ENCODE measurements at places on chromosomes 11 and 22.

- DNase-seq, result no peak
These were observed 14.7 kb downstream of the EPS8L2 start for GRCh38 chr11:720642-721246.

GRCh38 chr22:47380692-47381091 lies 618.2 kb downstream of the TBC1D22A start:
- no peak for DNase-seq

DNA sequence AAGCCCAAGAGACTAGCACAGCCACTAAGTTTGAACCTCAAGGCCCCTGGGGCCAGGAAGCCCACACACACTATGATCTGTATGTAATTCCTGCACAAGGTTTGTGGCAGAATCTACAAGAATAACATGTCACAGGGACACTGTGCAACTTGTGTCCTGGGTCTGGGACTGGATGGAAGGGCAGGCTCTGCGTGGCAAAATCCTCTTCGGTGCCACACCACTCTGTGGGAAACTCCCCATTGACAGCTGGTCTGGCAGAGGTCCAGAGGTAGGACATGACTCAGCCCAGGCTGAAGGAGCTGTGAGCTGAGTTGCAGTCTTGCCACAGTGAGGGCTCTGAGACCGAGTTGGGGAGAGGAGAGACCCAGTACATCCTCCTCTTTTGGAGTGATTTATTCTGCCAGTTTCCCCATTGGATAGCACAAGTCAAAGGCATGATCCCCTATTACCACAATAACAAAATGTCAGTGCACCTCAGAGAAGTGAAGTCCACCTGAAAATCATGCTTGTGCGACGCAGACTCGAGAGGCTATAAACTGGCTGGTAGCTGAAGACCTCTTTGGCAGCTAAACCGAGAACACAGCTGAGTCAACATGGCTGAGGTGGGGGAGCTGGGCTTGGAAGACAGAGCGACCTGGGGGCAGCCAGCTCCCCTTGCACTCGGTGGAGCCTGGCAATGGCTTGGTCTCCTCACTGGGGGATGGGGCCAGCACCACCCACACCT lies 23.3 kb upstream of the SERPIND1 start:
- DNase-seq, result peak; percentile 77

- no peak for DNase-seq
These were observed 27.1 kb downstream of the ADAMTS15 start for GRCh38 chr11:130475426-130476053.

GRCh38 chr11:351411-351810 lies 17.9 kb upstream of the B4GALNT4 start:
- DNase-seq, result no peak

DNA sequence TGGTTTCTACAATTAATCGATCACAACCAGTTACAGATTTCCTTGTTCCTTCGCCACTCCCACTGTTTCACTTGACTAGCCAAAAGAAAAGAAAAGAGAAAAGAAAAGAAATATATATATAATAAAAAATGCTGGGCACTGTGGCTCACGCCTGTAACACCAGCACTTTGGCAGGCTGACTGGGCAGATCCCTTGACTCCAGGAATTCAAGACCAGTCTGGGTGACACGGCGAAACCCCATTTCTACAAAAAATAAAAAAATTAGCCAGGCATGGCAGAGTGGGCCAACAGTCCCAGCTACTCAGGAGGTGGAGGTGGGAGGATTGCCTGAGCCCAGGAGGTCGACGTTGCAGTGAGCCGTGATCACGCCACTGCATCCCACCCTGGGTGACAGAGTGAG lies 83.8 kb downstream of the NAT10 start:
- DNase-seq, result no peak

- no peak for DNase-seq
These were observed 91.2 kb downstream of the PIWIL4 start for GRCh38 chr11:94658386-94658785.

DNA sequence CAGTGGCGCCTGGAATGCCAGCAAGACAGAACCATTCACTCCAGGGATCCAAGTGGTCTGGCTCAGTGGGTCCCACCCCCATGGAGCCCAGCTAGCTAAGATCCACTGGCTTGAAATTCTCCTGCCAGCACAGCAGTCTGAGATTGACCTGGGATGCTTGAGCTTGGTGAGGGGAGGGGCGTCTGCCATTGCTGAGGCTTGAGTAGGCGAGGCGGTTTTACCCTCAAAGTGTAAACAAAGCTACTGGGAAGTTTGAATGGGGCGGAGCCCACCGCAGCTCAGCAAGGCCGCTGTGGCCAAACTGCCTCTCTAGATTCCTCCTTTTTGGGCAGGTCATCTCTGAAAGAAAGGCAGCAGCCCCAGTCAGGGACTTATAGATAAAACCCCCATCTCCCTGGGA lies 125.7 kb upstream of the DDI1 start:
- no peak for DNase-seq
